ENCODE measurements at places on chromosomes 13 and 19.
A peak's percentile ranks its signal among the peaks of the same experiment; 100 is the strongest.

GRCh38 chr13:34056733-34057258 is 238.8 kb downstream of the RFC3 start:
- no peak for DNase-seq

- peak; percentile 82 for DNase-seq
These were observed 7.1 kb upstream of the PDE4C start for GRCh38 chr19:18233224-18233825.

DNA sequence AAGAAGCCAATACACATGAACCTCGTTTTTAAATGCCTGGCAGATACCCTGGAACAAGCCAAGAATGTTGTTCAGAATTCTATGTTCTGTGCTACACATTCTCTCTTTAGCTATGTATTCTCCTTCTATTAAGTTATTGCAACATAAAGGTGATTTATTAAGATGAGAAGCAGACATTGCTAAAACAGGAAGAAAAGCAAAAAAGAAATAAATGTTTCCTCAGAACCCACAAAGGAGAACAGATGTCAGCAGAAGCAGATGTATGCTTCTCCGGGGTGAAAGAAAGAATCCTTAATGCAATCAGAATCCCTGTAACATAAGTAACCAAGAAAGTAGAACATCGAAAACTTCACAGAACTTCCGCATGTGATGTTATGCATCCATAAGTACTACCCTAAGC is 302.9 kb downstream of the DCT start:
- no peak for DNase-seq

DNA sequence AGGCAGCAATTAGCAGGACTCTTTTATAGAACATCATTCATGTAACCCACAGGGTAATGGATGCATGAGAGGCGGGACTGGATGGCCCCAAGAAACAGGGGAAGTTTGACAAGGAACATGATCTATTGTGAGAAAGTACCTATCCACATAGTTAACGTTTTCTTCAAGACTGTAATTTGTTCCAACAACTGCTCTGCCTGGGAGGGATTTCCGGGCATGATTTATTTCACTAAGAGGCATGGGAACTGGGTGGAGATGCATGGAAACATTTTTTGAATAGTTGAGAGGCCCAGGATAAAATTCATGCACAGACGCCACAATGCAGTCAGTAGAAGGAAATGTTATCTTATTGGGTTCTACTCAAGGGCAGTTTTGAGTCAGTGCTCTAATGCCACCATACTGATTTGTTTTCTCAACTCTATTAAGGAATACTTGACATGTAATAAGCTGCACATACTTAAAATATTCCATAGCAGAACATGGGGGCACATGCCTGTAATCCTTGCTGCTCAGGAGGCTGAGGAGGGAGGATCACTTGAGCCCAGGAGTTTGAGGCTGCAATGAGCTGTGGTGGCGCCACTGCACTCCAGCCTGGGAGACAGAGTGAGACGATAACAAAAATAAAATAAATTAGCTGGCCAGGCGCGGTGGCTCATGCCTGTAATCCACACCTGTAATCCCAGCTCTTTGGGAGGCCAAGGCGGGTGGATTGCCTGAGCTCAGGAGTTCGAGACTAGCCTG is 9.9 kb upstream of the ATG4D start:
- no peak for DNase-seq

DNA sequence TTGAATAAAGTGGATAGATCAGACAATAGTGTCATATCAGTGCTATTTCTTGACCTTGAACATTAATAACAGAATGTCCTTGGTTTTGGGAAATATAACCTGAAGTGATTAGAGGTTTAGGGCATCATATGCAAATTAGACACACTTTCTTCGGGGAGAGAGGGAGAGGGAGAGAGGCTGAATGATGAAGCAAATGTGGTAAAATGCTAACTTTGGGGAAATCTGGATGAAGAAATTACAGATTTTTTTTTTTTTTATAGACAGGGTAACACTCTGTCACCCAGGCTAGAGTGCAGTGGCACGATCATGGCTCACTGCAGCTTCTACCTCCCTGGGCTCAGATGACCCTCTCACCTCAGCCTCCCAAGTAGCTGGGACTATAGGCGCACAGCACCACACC is 3.9 kb upstream of the NCR1 start:
- no peak for DNase-seq

DNA sequence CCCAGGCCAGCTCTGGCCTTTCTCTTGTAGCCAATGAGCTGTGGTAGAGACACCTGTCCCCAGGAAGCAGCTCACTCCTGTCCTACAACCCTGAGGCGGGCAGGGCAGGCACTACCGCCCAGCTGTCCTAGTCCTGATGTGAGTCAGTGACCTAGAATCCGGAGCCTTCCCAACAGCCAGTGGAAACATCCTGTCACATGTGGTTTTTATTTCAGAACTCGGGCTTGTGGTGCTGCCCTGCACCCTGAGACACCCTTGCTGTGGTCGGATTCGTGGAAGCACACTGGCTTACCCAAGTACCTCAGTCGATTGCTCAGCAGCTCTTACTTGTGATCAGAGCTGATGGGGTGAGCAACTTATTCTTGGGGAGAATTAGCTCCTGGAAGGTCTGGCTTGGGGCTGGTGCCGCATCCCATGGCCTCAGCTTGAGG is 83.6 kb upstream of the ARHGEF7 start:
- no peak for DNase-seq

DNA sequence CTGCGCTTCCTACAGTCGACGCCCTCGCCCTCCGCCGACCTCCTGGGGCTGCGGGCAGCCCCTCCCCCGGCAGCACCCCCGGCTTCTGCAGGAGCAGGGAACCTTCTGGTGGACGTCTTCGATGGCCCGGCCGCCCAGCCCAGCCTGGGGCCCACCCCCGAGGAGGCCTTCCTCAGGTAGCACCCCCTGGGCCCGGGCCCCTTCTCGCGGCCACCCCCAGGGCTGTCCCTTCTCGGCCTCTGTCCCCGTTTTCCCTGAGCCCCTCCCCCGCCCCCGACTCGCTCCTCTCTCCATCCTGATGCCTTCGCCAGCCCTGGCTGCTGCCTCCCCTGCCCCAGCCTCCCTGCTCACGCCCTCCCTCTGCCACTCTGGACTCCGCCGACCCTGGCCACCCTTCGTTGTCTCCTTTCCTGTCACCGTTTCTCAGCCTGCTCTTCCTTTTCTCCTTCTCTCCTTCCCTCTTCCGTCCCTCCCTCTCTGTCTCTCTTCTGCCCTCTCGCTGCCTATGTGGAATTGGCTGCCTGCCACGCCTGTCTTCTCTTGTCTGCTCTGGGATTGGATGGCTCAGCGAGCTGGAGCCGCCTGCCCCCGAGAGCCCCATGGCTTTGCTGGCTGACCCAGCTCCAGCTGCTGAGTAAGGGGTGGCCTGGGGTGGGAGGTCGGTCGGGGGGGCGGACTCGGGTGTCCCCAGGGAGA is 11.0 kb downstream of the FUZ start:
- DNase-seq, result no peak

GRCh38 chr19:14325863-14326262 is 55.4 kb upstream of the ADGRE5 start:
- no peak for DNase-seq

- DNase-seq, result no peak
These were observed 980.4 kb downstream of the SLITRK5 start for GRCh38 chr13:88651531-88651930.

DNA sequence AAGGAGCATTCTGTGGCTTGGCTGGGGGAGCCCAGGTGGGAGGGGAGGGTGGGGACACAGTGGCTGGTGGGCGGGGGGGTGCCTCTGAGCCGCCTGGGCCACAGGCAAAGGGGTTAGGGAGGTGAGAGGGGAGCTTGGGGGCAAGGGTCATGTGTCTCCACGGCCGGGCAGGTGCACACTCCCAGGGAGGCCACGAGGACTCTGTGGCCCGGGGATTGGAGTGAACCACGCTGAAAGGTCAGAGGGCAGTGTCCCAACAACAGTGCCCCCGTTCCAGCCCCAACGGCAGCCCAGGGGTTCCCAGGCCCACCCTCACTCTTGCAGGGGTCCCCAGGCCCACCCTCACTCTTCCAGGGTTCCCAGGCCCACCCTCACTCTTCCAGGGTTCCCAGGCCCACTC is 9.6 kb downstream of the C2CD4C start:
- no peak for DNase-seq

DNA sequence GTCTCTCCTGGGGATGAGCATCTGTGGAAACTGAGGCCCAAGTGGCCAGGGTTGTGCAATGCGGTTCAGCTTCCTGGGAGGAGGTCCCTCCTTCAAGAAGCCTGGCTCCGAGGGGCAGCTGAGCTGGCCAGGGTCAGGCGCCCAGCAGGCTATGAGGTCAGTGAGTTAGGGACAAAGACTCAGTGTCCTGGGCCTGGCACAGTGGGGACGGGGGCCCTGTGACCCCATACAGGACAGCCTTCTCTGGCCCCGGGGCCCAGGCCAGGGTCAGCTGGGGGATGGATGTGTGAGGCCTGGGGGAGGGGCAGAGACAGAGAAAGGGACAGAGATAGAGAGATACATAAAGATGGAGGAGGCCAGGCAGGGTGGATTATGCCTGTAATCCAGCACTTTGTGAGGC is 3.0 kb upstream of the IL12RB1 start:
- no peak for DNase-seq

- DNase-seq, result no peak
These were observed 79.5 kb downstream of the PCDH9 start for GRCh38 chr13:67150608-67151007.

DNA sequence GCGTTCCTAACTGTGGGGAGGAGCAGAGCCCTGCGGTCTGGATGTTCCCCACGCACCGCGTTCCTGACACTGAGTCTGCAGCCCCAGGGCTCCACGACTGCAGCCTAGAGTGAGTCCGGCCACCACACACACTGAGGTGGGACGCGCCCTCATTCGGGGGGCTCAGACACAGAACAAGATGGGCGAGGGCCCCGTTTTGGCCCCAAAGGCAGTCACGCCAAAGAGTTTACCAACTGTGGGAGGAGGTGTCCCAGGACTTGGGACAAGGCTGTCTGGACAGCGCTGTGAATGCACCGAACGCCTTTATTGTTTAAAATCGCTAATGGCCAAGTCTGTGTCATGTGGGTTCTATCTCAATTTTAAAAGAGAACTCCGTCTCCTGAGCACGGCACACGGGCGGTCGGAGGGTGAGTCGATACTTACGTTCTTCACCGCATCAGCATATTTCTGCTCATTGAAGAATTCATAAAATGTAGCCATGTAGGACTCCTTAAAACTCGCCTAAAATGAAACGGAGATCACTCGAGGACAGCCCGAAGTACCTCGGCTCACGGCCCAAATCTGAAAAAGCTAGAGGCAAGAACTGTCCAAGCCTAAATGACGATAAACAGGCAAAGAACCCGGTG is 35.2 kb upstream of the C13orf46 start:
- no peak for DNase-seq

GRCh38 chr13:71858647-71859046 is 8.4 kb downstream of the DACH1 start:
- DNase-seq, result no peak

DNA sequence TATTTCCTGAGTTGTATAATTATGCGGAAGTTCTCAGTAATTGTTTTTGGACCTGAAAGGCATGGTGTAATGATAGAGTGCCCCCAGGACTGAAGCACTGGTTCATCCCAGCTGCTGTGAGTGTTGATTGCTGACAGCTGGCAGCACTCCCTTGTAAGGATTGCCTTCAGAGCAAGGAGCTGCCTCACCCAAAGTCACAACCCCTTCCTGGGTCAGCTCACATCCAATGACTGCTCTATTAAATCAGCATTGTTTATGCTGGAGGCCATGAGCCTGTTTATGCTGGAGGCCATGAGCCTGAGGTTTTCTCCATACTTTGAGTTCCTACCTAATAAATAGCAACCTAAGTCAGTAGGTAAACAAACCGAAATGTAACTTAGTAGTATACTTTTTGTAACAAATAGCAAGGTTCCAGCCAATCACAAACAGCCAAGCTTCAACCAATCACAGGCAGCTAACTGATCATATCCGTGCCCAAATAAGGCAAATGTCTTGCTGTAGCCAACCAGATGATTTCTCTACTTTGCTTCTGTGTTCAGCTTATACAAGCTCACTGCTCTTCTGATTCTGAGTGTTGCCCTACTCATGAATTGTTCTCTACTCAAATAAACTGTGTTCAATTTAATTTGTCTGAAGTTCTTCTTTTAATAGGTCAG is 11.7 kb upstream of the SPACA6 start:
- no peak for DNase-seq

DNA sequence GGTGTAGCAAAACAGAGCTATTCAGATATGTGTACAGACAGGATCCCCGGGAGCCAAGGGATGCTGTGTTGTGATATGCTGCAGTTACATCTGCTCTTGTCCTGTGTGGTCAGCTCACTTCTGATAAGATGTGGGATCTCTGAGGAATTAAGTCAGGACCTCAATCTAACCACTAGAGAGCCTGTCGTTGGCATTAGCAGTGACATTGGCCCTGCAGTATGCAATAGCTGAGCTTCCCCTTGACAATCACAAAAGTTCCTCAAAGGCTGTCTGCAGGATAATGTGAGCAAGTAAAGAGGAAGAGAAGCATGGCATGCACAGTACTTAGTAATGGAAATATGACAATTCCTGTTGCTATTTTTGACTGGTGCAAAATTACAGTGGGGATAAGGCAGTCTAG is 203.4 kb upstream of the MIR17HG start:
- no peak for DNase-seq

DNA sequence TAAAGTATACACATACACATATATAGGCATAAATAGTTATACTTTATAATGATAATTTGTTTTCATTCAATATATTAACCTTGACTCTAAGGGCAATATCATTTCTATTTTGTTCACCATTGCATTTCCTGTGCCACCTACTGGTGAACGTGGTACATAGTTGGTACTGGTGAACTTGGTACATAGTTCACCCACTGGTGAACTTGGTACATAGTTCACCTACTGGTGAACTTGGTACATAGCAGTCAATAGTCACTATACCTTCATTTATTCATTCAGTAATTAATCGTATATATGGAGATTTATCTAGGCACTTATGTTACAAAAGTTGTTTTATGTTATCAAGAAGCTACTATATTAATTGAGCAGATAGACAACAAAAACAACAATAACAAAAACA is 172.6 kb upstream of the ATXN8OS start:
- DNase-seq, result no peak
